ENCODE measurements at places on chromosomes 3 and 15.

DNA sequence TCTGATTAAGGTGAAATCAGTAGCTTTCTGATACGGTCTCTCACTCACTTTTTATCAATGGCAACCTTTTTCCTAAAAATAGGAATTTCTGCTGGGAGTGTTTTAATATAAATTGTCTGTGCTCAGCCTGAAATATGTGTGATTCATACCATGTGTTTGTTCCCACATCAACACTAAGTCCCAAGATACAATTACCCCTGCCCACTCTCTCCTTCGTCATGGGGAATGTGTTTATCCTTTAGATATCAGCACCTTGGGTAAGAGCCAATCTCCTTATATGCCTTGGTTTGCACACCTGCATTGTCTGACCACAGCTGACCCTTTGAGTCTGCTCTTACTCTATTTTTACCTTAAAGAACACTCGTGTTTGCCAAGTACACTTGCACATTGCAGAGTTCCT, 356.4 kb downstream of the LPP start:
- no peak for DNase-seq

DNA sequence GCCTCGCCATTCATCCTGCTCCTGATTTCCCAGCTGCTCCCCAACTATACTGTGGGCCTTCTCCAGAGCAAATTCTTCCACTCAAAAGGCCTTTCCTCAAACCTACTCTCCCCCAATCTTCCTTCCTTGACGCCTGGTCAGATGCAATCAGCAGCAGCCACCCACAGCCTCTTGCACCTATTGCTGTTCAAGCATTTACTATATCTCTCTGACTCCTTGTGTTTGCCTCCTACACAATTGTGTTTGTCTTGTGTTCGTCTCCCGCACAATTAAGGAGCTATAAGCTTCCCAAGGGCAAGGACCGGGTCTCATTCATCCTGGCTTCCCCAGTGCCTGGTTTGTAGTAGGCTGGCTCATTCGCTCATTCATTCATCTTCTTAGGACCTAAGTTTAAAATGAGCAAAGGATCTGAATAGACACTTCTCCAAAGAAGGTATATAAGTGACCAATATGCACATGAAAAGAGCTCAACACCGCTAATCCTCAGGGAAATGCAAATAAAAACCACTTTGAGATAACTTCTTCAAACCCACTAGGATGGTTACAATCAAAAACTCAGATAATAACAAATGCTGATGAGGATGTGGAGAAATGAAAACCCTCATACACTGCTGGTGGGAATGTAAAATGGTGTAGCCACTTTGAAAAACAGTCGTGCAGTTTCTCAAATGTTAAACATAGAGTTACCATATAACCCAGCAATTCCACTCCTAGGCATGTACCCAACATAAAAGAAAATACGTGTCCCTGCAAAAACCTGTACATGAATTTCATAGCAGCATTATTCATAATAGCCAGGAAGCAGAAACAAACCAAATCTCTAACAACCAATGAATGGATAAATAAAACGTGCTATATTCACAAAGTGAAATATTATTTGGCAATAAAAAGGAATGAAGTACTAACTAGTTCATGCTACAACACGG, 31.0 kb downstream of the MEGF11 start:
- DNase-seq = no peak

- no peak for DNase-seq
Observed at GRCh38 chr3:129415378-129415777, 13.1 kb downstream of the EFCAB12 start.

- no peak for DNase-seq
Observed at GRCh38 chr15:59244337-59244736, 37.7 kb downstream of the LDHAL6B start.

GRCh38 chr3:141764986-141765385, 1.8 kb downstream of the GRK7 start:
- DNase-seq = no peak

GRCh38 chr15:49286649-49287404, 116.8 kb downstream of the GALK2 start:
- no peak for DNase-seq

GRCh38 chr3:184143327-184143726, 8.2 kb downstream of the EIF2B5 start:
- no peak for DNase-seq
